Tongue (tissue), 3 donors: ENCODE measurements at places on chromosomes 5 and 9.

DNA sequence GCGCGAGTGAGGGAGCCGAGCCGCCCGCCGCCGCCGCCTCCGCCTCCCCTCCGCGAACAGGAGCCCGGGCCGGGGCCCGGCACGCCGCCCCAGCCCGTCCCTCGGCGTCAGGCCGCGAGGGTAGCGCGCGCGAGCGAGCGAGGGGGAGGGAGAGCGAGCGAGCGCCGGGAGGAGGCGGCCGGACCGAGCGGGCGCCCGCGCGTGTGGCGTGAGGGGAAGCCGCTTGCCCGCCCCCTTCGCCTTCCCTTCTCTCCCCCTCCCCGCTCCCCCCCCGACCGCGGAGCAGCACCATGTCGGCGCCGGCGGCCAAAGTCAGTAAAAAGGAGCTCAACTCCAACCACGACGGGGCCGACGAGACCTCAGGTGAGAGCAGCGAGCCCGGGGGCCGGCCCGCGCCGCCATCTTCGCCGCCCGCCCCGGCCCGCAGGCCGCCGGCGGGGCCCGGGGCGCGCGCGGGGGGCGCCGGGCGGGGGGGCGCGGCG lies 312 bp downstream of the SET start:
- peak; percentile 72 for DNase-seq

DNA sequence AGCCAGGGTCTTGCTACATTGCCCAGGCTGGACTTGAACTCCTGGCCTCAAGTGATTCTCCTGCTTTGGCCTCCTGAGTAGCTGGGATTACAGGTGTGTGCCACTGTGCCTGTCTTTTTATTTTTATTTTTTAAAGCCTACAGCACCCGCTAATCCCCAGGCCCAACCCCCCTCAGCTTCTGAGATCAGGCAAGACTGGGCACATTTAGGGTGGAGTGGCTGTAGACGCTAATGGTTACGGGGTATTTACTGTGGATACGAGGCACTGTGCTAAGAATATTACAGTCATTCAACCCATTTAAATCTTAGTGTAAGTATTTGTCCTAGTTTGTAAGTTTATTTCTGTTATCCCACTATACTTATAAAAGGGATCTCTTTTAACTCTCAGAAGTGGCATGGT lies 175.2 kb downstream of the FANCC start:
- DNase-seq = peak; percentile 55

- peak; percentile 5 for DNase-seq
These were observed 442.7 kb downstream of the CDK5RAP2 start for GRCh38 chr9:120137186-120137840.

- DNase-seq = no peak
These were observed 17.1 kb upstream of the TOR1B start for GRCh38 chr9:129785866-129786265.
